ENCODE measurements at places on chromosomes 7 and 10. TPM values are rescaled to one million over a fixed set of nuclear protein-coding genes. Genes with fewer than 3 reads are reported as not detected.

GRCh38 chr7:49780953-49781352 is 7.5 kb downstream of the VWC2 start:
- no peak for DNase-seq

DNA sequence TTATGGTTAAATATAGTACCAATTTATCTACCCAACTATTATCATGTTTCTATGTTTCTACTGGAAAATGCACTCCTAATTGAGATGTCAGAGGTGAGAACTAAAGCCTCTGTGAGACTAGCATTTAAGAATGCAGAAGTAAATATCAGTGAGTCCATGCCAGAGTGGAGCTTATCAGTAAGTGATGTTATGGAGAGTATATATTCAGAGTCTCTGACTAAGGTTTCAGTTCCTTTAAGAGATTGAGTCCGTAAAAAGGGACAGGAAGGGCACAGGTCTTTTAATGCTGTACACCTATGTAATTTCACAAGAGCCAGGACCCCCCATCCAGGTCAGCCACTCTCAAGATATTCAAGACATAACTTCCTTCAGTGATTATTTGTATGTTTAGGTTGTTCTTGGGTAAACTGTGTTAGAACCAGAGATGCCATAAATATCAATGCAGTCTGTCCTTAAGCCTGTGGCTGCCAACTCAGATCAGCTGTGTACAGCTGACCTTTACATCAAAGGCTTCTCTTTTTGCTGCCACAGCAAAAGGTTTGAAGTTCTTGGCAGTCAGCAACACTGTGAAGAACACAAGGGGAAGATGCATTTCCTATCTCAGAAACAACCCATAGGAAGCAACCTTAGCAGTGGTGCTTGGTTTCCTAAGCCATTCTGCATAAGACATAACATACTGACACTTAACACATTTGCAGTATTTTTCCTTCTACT is 244.8 kb downstream of the BICC1 start:
- no peak for DNase-seq

GRCh38 chr10:82160307-82160706 is 285.3 kb downstream of the NRG3 start:
- no peak for DNase-seq

- no peak for DNase-seq
Measured at GRCh38 chr10:133379801-133380666, 972 bp downstream of the PAOX start.

DNA sequence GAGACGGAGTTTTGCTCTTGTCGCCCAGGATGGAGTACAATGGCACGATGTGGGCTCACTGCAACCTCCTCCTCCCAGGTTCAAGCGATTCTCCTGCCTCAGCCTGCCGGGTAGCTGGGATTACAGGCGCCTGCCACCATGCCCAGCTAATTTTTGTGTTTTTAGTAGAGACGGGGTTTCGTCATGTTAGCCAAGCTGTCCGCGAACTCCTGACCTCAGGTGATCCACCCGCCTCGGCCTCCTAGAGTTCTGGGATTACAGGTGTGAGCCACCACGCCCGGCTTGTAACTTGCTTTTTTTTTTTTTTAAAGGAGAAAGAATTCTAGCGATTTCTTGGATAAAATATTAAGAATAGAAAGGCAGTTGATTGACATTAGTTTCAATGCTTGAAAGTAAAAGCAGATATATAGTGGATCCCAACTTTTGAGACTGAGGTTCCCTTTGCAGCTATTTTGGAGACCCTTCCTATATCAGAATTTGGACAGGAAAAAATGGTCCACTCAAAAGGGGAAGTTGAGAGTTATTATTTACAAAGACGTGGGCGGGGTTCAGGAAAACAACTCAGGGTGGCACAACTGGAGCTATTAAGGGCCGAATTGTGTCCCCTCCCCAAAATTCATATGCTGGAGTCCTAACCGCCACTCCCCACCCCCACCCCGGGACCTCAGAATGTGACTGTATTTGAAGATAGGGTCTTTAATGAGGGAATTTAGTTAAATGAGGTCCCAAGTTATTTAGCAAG is 1.3 kb upstream of the ERCC6 start:
- peak; percentile 52 for DNase-seq

DNA sequence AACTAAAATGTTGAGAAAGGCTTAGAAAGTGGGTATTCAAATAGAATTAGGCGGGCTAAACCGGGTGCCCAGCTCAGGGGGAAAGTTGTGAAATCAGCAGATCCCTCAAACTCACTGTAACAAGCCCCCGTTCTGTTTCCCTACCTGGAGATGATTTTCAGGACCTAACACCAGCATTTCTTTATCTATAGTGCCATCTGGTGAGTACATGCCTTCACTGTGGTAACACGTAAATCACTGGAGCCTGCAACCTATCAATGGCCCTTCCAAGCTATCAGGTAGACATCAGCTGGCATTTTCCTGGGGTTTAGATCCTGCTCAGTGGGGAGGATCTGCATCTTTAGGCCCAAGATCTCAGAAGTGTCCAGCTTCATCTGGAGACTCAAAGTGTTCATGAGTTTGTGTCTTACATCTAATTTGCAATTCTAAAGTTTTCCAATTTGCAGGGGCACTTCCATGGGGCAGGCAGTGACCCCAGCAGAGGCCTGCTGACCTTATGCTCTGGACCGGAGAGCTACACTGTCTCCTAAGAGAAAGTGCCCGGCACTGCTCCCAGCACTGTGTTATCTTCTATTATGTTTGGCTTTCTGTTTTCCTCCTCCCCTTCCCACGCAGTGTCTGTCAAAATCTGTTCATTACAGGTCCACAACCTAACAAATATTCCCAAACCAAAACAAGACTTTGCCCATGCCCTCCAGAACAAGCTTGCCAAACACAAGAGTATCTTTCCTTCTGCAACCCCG is 132.5 kb downstream of the LSM5 start:
- no peak for DNase-seq

PVRIG gene
- 0.27 TPM for polyA plus RNA-seq

CFAP69 gene
- not detected for polyA plus RNA-seq

H2BK1 gene
- not detected for polyA plus RNA-seq

CACNA2D1 gene
- polyA plus RNA-seq, result 0.02 TPM

AGBL3 gene
- polyA plus RNA-seq, result 0.20 TPM
